B cell (primary cell): ENCODE measurements at places on chromosomes 11 and 22.

DNA sequence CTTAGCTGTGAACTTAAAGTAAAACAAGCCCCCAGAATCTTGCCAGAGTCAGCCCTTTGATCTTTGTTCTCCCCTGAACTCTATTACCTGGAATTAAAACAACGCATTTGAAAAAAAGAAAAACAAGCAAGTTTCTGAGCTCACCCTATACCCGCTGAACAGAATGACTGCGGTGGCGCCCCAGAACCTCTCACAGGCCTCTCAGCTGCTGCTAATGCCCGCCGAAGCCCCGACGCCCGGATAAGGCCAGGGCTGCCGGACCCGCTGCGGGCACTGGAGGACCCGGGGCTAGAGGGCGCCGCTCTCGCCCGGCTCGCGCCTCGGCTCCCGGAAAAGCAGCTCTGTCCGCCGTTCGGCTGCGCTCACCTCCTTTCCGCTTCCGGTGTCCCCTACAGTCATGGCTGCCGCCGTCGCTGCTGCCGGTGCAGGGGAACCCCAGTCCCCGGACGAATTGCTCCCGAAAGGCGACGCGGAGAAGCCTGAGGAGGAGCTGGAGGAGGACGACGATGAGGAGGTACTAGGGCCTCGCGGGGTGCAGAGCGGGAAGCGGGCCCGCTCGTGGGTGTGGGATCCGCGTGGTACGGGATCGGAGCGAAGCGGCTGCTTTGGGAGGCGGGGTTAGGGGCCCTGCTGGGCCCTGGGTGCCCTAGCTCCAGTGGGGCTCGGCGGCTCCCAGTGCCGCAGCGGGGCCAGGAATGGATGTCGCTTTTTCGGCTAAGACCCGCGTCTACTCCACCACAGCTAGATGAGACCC lies at the start of gene TOMM22:
TOMM22 (plus strand) TSS at position 376 of the 754 bp plus-strand sequence; CDS start at position 398, 22 bp downstream.
- peak within 1 kb of the TSS; percentile 70 for H3K27ac ChIP-seq
- H3K27me3 ChIP-seq: no peaks in the 10 kb centered on the region
- peak within 1 kb of the TSS; percentile 81 for H3K4me3 ChIP-seq
- peak; percentile 91 for DNase-seq

DNA sequence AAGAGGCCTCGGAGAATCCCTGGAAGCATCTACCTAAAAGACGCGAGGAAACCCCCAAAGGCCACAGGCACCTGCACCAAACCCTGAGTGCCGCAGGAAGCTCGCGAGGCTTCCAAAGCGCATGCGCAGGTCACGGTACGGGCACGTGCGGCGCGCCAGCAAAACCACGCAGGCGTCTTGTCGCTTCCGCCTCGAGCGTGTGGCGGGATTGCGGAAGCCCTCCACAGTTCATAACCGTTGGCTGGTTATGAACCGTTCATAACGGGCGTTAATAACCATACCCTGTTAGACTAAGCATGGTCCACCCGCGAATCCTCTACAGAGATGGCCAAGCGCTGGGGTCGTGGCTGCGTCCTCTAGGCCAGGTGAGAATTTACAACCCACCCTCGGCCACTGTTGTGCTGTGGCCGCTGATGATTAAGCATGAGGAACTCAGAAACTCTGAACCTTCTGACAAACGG lies 46.4 kb downstream of the MORC2 start:
- H3K27ac ChIP-seq: peak overlapping the region; percentile 87
- H3K27me3 ChIP-seq: no peaks in the 10 kb centered on the region
- peaks cover 14% of the 10 kb centered on the region for H3K4me1 ChIP-seq
- peak overlapping the region; percentile 65 for H3K4me3 ChIP-seq
- DNase-seq: peak; percentile 89

- DNase-seq: no peak
- no peak overlapping the region for H3K4me3 ChIP-seq
- no peaks in the 10 kb centered on the region for H3K36me3 ChIP-seq
- H3K4me1 ChIP-seq: no peaks in the 10 kb centered on the region
- no peaks in the 10 kb centered on the region for H3K27me3 ChIP-seq
- H3K27ac ChIP-seq: no peak overlapping the region
Measured at GRCh38 chr22:44139773-44140172, 41.0 kb upstream of the PARVG start.

DNA sequence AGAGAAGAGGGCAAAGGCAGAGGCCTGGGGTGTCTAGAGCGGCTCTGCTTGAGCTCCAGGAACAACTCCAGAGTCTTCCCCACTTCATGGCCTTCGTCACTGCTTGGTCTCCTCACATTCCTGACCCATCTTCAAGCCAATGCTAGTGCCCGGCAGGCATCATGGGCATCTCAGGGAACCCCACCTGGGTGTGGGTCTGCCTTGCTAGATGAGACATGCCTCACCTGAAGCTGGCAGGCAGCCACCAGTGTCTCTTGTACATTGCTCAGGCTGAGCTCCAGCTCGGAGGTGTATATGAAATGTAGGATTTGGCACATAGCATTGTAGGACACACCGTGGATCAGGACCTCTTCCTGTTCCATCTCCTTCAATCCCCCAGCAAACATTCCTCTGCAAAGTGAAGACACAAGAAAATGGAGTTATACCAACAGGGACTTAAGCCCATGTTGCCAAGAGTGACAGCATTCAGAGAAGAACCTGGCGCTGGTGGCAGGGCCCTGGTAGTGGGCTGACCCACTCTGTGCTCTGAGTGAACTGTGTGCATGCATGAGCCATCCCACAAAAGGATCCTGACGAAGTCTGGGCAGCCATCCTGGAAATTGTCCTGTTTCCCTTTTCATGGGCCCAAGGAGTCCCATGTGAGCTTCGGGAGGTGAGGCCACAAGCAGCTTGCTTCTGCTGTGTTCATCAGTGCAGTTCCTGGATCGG lies 24.3 kb downstream of the KLHL22 start:
- H3K4me3 ChIP-seq: no peak overlapping the region
- DNase-seq: no peak
- H3K27ac ChIP-seq: no peak overlapping the region
- H3K4me1 ChIP-seq: no peaks in the 10 kb centered on the region
- no peaks in the 10 kb centered on the region for H3K27me3 ChIP-seq

DNA sequence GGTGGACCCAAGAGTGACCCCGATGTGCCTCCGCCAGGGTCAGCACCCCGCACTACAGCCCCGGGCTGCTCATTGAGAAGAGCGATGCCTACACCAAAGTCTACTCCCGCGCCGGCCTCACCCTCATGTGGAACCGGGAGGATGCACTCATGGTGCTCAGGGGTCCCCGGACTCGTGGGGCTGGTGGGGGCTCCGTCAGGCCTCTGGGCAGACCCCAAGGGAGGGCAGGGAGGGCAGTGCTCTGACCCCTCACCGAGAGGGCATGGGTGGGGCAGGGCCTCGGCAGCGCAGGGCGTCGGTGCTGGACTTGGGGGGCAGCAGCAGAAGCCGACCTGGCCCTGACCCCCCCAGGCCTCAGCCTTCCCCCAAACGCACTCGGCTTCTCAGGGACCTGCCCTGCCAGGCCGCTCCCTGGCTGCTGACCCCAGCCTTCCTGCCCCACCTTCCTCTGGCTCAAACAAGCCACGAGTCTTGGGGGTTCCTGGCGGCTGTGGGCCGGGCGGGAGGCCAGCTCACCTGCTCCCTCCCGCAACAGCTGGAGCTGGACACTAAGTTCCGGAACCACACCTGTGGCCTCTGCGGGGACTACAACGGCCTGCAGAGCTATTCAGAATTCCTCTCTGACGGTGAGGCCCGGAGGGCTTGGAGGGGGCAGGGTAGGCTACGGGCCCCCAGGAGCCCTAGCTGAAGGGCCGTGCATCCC lies 2.9 kb downstream of the MUC2 start:
- H3K27ac ChIP-seq: no peak overlapping the region
- no peak for DNase-seq
- H3K36me3 ChIP-seq: no peaks in the 10 kb centered on the region
- peaks cover 2% of the 10 kb centered on the region for H3K27me3 ChIP-seq
- no peak overlapping the region for H3K4me3 ChIP-seq

DNA sequence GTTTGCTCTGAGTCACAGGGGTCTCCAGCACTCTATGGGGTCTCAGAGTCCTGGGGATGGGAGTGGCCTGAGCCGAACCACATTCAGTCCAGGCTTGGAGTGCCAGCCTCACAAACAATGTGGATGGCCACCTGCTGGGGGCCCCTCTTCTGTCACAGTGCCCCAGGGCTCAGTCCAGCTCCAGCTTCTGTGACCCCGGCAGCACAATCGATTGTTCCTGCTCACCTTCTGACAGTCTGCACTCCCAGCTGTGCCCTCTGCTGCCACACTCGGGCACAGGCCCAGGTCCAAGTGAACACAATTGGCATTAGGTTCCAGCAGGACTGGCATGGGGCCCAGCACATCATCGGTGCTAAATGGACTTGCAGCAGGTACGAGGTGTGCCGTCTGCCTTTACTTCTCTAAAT lies 84.8 kb downstream of the TP53I11 start:
- no peaks in the 10 kb centered on the region for H3K36me3 ChIP-seq
- H3K27ac ChIP-seq: no peak overlapping the region
- no peak for DNase-seq
- peaks cover 8% of the 10 kb centered on the region for H3K4me1 ChIP-seq
- H3K27me3 ChIP-seq: no peaks in the 10 kb centered on the region

GRCh38 chr11:83310718-83311117 lies 24.6 kb upstream of the CCDC90B start:
- no peak for DNase-seq
- H3K27ac ChIP-seq: no peak overlapping the region
- H3K4me1 ChIP-seq: no peaks in the 10 kb centered on the region
- no peak overlapping the region for H3K4me3 ChIP-seq

DNA sequence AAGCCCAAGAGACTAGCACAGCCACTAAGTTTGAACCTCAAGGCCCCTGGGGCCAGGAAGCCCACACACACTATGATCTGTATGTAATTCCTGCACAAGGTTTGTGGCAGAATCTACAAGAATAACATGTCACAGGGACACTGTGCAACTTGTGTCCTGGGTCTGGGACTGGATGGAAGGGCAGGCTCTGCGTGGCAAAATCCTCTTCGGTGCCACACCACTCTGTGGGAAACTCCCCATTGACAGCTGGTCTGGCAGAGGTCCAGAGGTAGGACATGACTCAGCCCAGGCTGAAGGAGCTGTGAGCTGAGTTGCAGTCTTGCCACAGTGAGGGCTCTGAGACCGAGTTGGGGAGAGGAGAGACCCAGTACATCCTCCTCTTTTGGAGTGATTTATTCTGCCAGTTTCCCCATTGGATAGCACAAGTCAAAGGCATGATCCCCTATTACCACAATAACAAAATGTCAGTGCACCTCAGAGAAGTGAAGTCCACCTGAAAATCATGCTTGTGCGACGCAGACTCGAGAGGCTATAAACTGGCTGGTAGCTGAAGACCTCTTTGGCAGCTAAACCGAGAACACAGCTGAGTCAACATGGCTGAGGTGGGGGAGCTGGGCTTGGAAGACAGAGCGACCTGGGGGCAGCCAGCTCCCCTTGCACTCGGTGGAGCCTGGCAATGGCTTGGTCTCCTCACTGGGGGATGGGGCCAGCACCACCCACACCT lies 23.3 kb upstream of the SERPIND1 start:
- H3K4me3 ChIP-seq: no peak overlapping the region
- no peaks in the 10 kb centered on the region for H3K36me3 ChIP-seq
- H3K27ac ChIP-seq: no peak overlapping the region
- DNase-seq: no peak
- H3K4me1 ChIP-seq: peaks cover 24% of the 10 kb centered on the region
- no peaks in the 10 kb centered on the region for H3K27me3 ChIP-seq

DNA sequence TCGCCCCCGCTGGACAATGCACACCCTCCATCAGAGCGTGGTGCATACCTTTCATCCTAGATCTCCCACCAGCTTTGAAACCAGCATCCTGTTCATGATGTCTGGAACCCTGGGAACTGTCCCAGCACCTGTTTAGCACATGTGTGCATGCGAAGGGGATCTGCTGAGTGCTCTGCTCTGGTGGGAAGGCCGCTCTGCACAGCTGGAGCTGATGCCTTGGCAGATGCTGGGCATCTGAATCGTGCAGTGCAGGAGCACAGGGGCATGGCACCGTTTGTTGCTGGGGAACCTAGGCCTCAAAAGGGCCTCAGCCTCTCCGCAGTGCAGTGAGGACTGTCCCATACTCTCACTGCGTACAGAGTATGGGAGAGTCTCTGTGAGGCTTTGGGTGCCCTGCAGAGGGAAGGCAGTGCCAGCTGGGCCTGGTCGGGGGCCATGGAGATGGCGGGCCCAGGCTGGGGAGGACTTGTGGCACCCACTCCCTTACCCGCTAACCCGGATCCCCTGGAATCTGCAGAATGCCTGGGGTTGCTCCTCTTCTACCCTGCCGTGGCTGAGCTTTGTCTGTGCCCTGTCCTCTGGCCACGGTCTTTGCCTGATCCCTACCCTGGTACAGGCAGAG lies 72.9 kb upstream of the ATXN10 start:
- no peaks in the 10 kb centered on the region for H3K27me3 ChIP-seq
- no peak overlapping the region for H3K4me3 ChIP-seq
- H3K27ac ChIP-seq: no peak overlapping the region
- no peak for DNase-seq
- no peaks in the 10 kb centered on the region for H3K36me3 ChIP-seq

GRCh38 chr11:111368285-111368560 lies 10.9 kb downstream of the POU2AF1 start:
- no peaks in the 10 kb centered on the region for H3K27me3 ChIP-seq
- peaks cover 100% of the 10 kb centered on the region for H3K4me1 ChIP-seq
- peak overlapping the region; percentile 9 for H3K4me3 ChIP-seq
- H3K36me3 ChIP-seq: peaks cover 75% of the 10 kb centered on the region
- no peak for DNase-seq

DNA sequence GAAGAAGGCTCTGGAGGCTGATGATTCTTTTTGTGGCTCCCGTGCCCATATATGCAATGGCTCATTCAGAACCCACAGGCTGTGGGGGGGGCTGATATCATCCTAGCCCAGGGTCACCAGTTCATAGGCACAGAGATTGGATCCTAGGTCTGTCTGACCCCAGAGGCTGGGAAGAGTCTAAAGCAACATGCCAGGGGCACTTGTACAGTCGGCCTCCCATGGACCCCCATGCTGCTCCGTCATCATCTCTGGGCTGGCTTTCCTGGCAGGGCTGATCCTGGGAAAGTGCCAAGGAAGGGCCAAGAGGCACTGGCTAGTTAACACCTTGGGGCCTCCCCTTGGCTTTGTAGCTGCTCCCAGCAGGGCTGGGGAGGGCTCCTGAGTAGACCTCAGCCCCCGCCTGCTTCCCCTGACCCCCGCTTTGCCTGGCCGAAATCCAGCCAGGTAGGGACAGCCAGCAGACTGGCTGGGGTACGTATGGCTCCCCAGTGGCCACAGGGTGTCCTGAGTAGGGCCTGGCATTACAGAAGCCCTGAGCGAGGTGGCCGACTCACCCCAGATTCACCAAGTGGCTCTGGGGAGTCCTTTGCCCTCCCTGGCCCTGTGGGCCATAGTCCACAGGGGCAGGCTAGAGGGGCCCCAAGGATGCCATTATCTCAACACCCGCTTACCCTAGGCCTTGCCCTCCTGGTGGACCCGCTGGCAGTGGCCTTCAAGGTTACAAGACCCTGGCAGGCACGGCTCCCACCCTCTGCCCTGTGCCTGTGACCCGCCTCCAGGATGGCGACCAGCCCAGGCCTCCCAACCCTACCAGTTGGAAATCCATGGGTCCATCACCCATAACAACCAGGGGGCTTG lies 22.5 kb downstream of the FADS3 start:
- H3K36me3 ChIP-seq: no peaks in the 10 kb centered on the region
- no peak overlapping the region for H3K27ac ChIP-seq
- no peak for DNase-seq
- H3K4me1 ChIP-seq: peaks cover 9% of the 10 kb centered on the region

GRCh38 chr22:48902983-48903650 lies 924.6 kb downstream of the BRD1 start:
- H3K27me3 ChIP-seq: no peaks in the 10 kb centered on the region
- no peaks in the 10 kb centered on the region for H3K36me3 ChIP-seq
- no peaks in the 10 kb centered on the region for H3K4me1 ChIP-seq
- DNase-seq: no peak
- no peak overlapping the region for H3K4me3 ChIP-seq
- no peak overlapping the region for H3K27ac ChIP-seq
